ENCODE measurements at places on chromosomes 13 and 19.
A peak's percentile ranks its signal among the peaks of the same experiment; 100 is the strongest.

DNA sequence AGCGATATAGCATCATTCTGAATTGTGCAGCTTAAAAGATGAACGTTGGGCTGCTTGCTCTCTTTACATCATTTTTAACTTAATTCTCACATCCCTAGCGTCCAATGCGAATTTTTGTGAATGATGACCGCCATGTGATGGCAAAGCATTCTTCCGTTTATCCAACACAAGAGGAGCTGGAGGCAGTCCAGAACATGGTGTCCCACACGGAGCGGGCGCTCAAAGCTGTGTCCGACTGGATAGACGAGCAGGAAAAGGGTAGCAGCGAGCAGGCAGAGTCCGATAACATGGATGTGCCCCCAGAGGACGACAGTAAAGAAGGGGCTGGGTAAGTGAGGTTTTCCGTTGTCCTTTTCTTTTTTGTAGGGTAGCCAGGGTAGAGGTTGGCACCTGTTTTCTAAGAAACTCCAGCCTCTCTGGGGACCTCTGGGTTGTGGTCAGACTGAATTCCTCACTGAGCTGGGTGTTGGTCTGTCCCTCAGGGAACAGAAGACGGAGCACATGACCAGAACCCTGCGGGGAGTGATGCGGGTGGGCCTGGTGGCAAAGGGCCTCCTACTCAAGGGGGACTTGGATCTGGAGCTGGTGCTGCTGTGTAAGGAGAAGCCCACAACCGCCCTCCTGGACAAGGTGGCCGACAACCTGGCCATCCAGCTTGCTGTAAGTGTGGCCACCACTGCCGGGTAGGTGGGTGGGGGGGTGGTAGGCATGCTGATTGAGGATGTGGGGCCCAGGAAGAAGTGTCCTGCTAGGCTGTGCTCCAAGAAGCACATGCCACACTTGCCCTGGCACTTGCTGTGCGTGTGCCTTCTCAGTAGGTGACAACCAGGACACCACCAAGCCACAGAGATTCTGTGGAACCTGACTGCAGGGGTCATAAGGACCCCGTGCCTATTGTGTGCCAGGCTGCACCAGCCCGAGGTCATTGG lies 17.0 kb downstream of the ILF3 start:
- no peak for DNase-seq

GRCh38 chr19:1395194-1396018 lies 5.9 kb downstream of the GAMT start:
- DNase-seq, result no peak

GRCh38 chr13:95020298-95020987 lies 280.8 kb downstream of the ABCC4 start:
- no peak for DNase-seq

DNA sequence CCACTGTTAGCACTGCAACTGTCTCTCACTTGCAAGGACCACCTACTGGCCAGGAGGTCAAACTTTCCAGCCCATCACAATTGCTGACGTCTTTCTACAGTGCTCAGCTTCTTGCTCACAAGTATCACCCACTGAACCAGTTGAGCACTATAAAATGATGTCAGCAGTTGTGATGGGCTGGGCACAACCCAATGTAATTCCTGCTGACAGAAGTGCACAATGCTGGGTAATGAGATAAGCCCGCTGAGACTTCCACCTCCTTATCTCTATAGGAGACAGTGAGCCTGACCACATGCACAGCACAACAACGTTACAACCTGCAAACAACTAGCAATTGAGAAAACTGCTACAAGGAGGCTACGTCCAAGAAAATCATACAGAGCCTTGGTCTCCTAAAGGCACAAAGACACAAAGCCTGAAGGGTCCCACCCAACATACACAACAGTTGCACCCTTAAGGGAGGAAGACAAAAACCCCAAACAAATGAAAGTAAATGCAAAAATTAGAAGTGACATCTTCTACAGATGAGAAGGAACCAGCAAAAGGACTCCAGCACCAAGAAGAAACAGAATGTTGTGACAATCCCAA lies 273.2 kb downstream of the LIG4 start:
- no peak for DNase-seq

- DNase-seq, result peak; percentile 85
Observed at GRCh38 chr13:98200211-98200878, 23.3 kb upstream of the RNF113B start.

- DNase-seq, result peak; percentile 33
Observed at GRCh38 chr13:113883314-113883811, 19.5 kb upstream of the GAS6 start.

DNA sequence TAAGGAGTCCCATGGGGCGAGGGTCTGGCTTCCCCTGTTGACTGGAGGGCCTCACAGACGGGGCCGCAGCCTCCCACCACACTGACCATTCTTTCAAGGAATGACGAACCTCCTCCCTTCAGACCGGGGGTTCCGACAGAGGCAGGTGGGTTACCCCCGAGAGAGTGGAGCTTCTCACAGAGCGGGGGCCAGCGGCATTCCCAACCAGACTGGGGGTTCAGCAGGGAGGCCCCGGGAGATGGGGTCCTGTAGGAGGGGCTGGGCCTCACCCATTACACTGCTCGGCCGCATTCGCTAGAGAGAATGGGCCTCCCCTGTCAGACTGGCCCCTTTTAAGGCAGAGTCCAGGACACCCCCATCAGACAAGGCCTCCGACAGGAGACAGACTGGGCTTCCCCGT lies 15.6 kb upstream of the C2CD4C start:
- DNase-seq, result no peak
